CD4-positive, alpha-beta T cell treated with Interleukin-21 for 1 hour (primary cell): ENCODE measurements at places on chromosomes 4 and X.

DNA sequence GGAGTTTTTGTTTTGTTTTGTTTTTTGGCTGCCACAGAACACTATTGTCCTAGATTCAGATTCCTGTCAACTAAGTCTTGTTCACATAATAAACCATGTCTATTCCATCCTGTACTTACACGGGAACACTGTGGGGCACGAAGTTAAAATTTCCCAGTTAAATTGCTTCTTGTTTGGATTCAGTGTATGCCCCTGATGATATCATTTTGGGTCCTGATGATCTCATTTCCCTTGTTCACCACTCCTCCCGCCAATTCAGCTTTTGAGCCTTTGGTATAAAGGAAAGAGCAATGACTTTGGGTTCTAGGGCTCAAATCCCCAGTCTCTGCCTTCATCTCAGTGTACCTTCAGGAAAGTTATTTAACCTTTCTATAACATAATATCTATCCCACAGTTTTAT is 333.5 kb downstream of the FBXW7 start:
- DNase-seq: no peak

GRCh38 chrX:130299279-130300009 is 30.7 kb upstream of the ZNF280C start:
- no peak for DNase-seq

DNA sequence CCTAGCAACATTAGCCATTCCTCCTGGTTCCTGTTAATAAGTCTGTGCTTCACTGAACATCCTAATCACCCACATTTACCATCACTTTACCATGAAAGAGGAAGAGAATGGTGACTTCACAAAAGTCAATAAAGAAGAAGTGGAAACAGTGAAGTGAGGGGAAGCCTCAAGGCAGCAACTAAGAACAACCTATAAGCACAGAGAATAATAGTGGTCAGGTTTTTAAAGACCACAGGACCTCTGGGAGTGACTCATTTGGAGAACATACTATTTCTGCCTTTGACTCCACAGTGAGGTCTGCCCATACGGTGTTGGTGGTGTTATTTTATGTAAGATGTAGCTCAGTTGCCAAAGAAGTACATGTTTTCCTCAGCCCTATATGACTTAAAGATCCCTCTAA is 86.0 kb upstream of the TET2 start:
- peak; percentile 22 for DNase-seq

GRCh38 chr4:53622739-53623151 is 31.5 kb upstream of the LNX1 start:
- no peak for DNase-seq

DNA sequence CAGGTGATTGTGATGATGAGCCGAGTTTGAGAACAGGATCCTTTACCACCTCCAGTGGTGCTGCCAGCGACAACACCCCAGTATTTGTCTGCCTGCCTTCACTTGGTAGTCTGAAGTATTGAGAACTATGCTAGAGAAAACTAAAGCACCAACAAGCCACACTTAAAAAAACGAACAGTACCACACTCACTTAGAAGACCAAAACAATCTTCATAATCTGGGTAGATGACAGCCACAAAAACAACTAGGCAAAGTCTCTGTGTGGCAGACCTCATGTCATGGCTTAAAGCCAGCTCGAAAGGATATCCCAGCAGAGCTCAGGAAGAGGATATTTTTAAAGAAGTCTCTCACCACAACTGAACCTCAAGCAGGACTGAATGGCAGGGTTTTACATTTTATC is 236.0 kb downstream of the GPC3 start:
- DNase-seq: peak; percentile 0
